Glutamatergic neuron (in vitro differentiated cells): ENCODE measurements at places on chromosomes 2 and 18. TPM values are rescaled to one million over a fixed set of nuclear protein-coding genes. Genes with fewer than 3 reads are reported as not detected.

Gene CRYGC
- not detected for total RNA-seq

Gene LIPG
- total RNA-seq: 10.2 TPM

Gene REEP1
- total RNA-seq: 167 TPM

- no peak for DNase-seq
Measured at GRCh38 chr2:216517447-216518225, 19.0 kb downstream of the RPL37A start.

GRCh38 chr2:41483982-41484857 is 563.6 kb upstream of the PKDCC start:
- DNase-seq: no peak

GRCh38 chr2:234046521-234046920 is 4.0 kb upstream of the SPP2 start:
- DNase-seq: no peak

DNA sequence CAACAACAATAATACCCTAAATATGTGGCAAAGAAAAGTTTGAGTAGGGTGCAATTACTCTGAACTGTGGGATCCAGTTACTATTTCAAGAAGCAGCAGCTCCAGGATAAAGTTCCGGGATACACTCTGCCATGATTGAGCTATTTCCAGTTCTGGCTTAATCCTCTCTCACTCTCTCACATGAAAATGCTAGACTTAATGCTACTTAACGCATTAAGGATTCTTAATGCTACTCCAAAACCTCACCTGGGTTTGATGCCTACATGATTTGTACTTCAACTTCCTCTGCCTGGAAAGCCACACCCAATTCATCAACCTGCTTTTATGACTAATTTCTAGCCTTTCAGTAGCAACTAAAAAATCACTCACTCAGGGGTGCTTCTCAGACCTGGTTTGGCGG is 151.1 kb upstream of the HNMT start:
- no peak for DNase-seq
